ENCODE measurements at places on chromosomes 16 and 17.
A peak's percentile ranks its signal among the peaks of the same experiment; 100 is the strongest.

DNA sequence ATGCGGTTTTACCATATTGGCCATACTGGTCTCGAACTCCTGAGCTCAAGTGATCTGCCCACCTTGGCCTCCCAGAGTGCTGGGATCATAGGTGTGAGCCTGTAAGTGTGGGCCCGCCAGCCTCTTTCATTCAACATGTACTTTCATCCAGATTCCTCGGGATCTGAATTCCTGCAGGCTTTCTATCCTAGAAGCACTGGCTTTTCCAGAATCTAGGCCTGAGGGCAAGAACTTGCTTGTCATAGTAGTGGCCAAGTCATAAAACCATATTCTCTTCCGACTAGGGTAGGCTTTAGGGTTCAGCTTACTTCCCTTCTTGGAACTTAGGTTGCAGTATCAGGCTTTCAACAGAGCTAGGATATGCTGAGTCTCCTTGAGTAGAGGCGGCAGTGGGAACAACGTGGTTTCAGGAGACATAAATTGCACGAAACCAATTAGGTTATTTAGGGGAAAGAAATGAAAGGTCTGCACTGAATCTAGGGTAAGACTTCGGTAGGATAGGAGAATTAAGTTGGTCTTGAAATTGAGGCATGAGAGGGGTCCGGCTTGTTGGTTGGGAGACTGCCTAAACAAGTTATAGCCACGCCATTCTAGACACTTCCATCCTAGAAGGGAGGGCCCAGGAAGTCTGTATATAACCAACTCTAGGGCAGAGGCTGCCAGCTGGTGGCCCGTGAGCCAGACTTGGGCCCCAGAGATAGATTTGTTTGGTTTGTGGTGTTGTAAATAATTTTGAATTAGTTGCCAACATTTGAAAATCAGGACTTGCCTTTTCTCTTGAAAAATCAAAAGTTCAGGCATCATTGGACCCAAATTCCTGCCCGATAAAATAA, 15.6 kb downstream of the SLC7A6 start:
- DNase-seq = no peak

- DNase-seq = no peak
Measured at GRCh38 chr16:59289151-59289550, 555.0 kb upstream of the GOT2 start.

GRCh38 chr17:4777969-4778760, 6.5 kb downstream of the TM4SF5 start:
- peak; percentile 32 for DNase-seq

- no peak for DNase-seq
Measured at GRCh38 chr16:63067141-63067540, 1030.9 kb upstream of the CDH8 start.

DNA sequence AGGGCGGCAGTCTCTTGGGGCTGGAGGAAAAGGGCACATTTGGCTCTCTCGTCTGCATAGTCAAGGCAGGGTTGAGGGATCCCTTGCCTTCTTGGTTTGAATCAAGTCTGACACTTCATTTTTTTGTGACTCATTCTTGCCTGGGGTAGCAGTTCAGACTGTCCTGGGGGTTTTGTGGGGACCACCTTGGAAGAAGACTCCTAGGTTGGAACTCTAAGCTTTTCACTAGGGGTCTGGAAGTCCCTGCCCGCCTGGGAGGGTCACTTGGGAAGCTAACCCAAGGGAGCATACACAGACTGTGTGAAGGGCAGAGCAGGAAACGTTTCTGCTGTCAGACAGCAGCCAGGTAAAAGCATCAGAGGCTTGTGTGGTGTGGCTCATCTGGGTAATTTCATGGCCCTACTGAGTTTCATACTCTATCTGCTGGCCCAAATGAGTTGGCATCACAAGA, 11.3 kb downstream of the YPEL2 start:
- DNase-seq = no peak

- peak; percentile 80 for DNase-seq
Measured at GRCh38 chr16:57590654-57591085, 37.8 kb upstream of the ADGRG1 start.

- no peak for DNase-seq
Measured at GRCh38 chr16:766820-767640, 6.5 kb downstream of the MSLN start.

DNA sequence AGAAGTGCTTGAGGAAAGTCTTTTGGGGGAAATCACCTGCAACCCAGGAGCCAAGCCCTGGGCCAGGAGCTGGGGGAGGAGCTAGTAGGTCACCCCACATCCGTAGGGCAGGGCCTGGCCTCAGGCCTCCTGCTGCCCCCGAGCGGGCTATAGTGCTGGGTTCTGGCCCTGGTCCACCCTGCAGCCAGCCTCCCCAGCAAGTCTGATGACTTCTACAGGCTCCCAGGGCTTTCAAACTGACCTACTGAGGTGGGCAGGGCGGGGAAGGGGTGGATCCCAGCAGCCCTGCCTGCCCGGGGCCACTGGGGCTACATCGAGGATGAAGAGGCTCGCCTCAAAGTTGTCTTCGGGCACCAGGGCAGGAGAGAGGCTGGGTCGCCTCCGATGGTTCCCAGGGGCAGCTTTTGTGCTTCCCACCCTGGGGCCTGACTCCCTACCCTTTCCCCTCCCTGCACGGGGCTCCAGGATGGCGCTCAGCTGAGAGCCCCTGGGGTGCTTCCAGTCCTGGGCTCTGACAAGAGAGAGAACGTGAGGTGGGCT, 5.0 kb downstream of the CENPX start:
- no peak for DNase-seq

DNA sequence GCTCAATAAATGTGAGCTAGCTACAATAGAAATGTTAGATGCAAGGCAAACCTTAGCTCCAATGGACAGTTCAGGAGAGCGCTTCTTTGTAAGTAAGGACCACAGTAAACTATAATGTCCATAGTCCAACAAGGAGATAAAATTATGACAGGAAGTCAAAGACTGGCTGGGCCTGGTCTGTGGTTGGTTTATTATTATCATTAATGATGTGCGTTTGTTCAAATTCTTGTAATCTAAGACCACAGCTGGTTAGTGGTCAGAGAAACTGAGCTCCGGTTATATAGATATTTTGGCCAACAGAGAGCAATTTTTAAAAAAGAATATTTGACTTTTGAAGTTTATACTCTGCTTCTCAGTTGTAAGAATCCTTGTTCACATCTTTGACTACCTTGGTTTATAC, 4.7 kb upstream of the CMTM2 start:
- DNase-seq = no peak

GRCh38 chr16:26992666-26993349, 73.9 kb upstream of the C16orf82 start:
- no peak for DNase-seq

DNA sequence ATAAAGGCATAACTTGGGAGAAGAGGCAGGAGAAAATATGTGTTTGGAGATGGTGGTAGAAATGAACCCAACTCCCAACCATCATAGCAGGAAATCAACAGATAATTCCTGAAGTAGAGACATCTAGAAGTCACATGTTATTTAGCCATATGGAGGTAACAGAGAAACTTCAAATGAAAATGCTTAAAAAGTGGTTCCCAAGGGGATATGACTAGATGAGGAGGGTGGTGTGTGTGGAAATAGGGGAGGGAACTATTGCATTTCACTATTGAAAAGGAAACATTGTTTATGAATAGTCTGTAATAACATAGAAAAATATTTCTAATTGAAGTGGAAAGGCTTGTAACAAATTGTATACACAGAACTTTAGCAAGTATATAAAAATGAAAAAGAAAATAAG, 412.0 kb downstream of the SHISA9 start:
- DNase-seq = no peak

- DNase-seq = no peak
Measured at GRCh38 chr17:43636426-43636825, 25.3 kb downstream of the MEOX1 start.

GRCh38 chr17:66467766-66468165, 165.4 kb downstream of the PRKCA start:
- DNase-seq = no peak

DNA sequence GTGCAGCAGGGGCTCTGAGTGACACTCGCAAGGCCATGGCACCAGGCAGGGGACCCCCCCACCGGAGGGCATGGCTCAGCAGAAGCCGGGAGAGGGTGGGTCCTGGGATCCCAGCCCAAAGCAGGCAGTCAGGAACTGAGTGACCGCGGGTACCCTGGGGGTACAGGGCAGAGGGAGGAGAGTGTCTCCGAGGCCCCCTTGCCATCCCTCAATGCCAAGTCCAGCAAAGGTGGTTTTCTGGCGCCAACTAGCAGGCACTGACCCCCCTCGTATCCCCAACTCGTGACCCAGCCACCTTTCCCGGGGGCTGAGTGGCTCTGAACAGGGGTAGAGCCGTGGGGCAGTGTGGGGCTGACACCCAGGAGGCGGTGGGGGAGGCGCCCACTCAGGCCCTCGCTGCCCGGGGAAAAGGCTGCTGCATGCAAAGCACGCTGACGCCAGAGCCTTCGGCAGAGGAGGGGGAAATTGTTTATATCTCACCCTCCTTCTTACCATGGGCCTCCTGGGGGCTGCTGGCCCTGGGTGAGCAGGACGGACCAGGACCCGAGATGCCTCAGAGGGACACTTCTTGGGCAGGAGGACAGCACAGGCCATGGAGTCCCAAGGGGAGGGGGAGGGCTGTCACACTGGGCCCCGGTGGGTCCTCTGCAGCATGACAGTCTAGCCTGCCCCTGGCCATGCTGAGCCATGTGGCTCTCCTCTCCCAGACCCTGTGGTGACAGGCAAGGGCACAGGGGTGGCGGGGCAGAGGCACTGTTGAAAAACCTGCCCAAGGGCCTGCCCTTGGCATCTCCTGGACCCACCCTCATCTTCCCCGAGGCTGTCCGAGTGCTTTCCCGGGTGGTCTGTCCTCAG, 14.6 kb upstream of the ENPP7 start:
- no peak for DNase-seq

DNA sequence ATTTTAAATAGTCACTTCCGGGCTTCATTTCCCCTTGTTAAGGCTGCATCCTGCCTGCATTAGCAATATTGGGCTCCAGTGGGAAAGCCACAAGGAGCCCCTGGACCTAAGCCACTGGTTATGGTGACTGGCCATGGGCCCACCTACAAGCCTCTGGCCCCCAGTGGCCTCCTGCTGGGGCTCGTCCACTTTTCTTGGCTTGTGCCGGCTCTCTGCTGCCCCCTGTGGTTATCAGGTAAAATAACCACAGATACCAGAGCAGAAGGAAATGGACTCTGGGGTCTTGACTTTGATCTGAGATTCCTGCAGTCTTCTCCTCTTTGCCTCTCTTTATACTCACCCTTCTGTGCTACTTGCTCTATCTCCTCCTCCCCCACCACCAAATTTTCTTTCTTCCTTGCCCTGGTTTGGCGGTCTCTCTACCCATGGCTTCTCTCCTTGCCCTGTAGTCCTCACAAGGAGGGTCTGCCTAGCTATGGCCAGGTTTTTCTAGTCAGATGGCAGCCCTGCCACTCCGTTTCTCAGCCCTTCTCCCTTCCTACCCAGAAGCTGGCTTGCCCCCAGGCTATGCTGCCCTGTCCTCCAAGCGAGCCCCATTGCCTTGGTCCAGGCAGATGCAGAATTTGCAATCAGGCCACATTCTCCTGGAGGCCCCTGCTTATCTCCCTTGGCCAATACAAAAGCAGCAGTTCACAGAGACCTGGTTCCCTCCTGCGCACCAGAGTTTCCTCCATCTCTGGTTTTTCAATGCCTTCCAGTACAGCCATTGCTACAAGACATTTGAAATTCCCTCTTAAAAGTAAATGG, 82.9 kb upstream of the RCVRN start:
- DNase-seq = peak; percentile 31

- DNase-seq = no peak
Measured at GRCh38 chr17:54909766-54910165, 9.1 kb downstream of the TOM1L1 start.

GRCh38 chr17:18322522-18322921, 7.4 kb downstream of the SMCR8 start:
- DNase-seq = no peak

DNA sequence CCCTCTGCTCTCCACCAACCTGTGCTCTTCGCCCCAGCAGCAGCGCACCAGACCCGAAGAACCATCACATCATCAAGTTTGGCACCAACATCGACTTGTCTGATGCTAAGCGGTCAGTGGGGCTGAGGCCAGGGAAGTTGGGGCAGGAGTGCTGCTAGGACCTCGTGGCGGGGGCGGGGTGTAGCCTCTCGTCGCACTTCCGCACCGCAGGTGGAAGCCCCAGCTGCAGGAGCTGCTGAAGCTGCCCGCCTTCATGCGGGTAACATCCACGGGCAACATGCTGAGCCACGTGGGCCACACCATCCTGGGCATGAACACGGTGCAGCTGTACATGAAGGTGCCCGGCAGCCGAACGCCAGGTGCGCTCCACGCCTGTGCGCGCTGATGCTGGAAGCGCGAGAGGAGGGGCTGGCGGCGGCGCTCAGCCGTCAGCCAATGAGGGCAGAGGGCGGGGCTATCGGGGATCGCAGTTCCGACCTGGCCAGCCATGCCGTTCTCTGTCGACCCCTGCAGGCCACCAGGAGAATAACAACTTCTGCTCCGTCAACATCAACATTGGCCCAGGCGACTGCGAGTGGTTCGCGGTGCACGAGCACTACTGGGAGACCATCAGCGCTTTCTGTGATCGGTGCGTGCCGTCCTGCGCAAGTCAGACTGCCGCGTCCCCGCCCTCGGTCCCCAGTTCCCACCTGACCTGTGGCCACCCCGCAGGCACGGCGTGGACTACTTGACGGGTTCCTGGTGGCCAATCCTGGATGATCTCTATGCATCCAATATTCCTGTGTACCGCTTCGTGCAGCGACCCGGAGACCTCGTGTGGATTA, 3.2 kb upstream of the TMEM88 start:
- DNase-seq = peak; percentile 91
